ENCODE measurements at places on chromosomes 2 and 18.

DNA sequence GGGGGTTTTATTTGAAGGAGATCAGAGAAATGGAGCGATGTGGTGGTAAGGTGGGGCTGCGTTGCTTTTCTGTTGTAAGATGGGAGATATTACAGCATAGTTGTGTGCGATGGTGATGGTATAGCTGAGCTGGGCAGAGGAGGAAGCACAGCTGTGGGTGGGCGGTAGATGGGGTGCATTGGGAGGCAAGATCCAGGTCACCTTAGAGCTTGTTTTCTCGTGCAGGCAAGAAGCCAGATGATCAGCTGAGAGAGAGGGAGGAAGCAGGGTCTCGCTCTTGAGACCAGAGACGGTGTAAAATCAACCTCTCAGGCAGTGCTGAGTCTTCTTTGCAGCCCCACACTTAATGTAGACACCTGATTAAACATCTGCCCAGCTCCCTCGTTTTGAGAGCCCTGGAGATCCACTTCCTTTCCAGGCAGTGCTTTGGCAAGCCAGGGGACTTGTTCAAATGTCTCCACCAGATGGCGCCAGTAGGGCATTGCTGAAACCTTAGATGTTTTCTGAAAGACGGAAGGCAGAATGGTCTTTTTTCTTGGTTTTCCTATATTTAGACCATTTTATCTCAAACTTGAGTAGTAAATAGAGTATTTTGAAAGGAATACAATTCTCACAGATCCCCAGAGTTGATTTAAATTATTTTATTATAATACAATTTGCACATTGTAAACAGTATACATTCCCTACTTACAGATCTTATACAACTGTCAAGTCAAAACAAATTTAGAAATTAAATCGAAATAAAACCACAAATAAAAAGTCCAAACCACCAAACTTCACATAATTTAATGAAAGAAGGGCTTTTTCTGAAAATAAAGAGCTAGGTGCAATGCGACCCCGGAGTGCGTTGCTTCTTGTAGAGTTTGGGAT is 21.1 kb upstream of the LYPD6B start:
- DNase-seq: peak; percentile 57

DNA sequence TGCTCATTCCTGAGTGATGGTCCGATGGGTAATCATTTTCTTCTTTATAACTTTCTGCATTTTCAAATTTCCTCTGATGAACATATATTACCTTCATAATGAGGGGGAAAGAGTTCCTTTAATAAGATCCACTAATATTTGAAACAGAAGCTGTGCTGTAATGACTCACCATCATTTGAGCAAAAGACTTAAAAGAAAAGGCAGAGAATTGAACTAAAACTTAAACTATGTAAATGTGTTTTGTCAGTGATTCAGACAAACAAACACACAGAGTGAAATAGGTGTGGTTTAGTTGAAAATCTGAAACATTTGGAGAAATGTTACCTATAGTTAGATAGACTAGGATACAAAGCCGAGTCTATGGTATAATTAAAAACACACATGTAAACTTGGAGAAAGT is 209.6 kb downstream of the STK39 start:
- no peak for DNase-seq

- no peak for DNase-seq
Measured at GRCh38 chr18:59008302-59008974, 131.2 kb upstream of the SEC11C start.

DNA sequence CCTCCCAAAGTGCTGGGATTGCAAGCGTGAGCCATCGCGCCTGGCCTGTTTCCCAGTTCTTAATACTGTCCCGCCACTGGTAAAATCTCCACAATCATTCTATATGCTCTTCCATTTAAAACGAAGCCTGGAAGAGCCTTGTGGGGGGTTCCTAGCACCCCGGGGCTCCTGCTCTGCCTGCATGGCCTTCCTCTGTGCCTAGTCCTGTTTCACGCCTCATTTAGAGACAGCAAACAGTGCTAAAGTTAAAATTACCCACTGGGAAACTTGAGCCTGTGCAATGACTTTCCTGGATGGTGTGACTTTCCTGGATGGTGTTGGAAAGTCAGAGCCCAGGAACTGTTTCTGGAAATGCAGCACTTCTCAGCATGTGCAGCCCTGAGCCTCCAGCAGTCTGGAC is 55.0 kb downstream of the INPP5D start:
- no peak for DNase-seq
